ENCODE measurements at places on chromosomes 1 and 21. TPM values are rescaled to one million over a fixed set of nuclear protein-coding genes. Genes with fewer than 3 reads are reported as not detected.

The GPR161 gene
- 69.3 TPM for total RNA-seq

GRCh38 chr1:95650631-95651030 lies 416.6 kb downstream of the RWDD3 start:
- peak; percentile 34 for DNase-seq
- H3K27ac ChIP-seq = peak overlapping the region; percentile 87
- H3K27me3 ChIP-seq = peaks cover 9% of the 10 kb centered on the region
- H3K4me1 ChIP-seq = peaks cover 54% of the 10 kb centered on the region
- H3K4me3 ChIP-seq = peak overlapping the region; percentile 55

DNA sequence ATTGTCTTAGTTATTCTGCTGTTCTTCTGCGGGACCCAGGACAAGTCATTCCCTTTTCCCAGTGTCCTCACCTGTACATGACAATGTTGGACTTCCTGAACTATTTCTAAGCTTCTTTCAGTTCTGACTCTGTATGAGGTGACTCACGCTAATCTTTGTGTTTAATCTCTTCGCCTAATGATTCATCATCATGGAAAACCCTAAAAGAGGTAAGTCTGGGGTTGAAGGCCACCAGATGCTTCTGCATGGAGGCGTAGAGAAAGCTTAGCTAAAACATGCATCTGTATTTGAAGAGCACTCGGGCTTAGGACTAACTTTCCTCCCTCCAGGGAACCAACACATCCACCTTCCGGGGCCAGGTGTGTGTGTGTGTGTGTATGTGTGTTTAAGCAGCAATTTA lies 7.4 kb downstream of the SPRR5 start:
- peaks cover 3% of the 10 kb centered on the region for H3K27me3 ChIP-seq
- DNase-seq = no peak
- no peak overlapping the region for H3K27ac ChIP-seq
- H3K36me3 ChIP-seq = no peaks in the 10 kb centered on the region
- H3K4me1 ChIP-seq = no peaks in the 10 kb centered on the region

DNA sequence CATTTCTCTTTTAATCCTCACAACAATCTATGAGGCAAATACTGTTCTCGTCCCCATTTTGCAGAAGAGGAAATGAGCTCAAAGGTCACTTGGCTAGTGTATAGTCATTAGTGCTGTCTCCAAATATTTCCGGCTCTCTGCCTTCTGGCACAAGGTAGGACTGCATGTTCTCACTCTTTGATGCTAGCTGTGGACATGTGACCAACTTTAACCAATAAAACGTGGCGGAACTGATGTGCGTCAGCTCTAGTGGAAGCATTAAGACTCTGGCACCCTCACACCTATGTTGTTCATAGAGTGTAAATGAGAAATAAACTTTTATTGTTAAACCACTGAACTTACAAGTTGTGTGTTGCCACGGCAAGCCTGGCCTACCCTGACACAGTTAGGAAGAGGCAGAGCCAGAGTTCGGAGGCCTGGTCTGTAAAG lies 5.0 kb upstream of the KIF21B start:
- H3K27ac ChIP-seq = no peak overlapping the region
- no peak overlapping the region for H3K4me3 ChIP-seq
- H3K36me3 ChIP-seq = no peaks in the 10 kb centered on the region
- no peak for DNase-seq

DNA sequence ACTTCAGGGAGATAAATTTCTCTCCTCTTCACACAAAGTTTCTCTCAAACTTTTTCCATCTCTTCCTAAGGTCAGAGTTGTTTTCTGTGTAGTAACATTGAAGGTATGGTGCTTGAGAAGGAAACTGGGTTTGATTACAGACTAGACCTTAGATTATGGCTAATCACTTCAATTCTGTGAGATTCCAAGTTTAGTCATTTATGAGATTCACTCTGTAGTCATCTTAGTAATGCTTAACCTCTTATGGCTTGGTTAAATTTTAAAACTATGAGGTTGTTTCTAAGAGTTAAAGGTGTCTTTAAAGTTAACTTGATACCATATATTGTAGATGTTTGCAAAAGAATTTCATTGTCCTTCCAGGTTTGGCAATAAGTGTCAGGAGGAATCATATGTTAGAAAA lies 1092.2 kb downstream of the KCNT2 start:
- no peak overlapping the region for H3K4me3 ChIP-seq
- no peaks in the 10 kb centered on the region for H3K36me3 ChIP-seq
- no peak for DNase-seq
- no peaks in the 10 kb centered on the region for H3K27me3 ChIP-seq
- no peak overlapping the region for H3K27ac ChIP-seq

DNA sequence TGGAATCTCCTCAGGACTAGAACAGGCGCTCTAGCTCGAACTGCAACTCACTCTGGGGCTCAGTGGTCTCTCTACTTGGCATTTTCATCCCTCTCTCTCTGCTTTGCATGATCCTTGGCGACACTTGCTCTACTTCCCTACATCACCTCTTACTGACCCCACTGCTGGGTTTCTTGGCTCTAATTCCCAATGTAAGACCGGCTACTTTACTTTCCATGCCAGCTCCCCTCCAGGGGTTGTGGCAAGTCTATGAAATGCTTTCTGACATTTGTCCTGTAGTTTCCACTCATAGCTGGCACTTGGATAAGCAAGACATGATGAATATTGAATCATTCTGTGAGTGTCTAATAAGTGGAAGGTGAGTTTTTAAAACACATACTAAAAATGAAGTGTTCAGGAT lies 292.3 kb downstream of the USP25 start:
- no peaks in the 10 kb centered on the region for H3K36me3 ChIP-seq
- H3K27ac ChIP-seq = no peak overlapping the region
- no peak for DNase-seq
- no peaks in the 10 kb centered on the region for H3K4me1 ChIP-seq
- peaks cover 2% of the 10 kb centered on the region for H3K27me3 ChIP-seq

DNA sequence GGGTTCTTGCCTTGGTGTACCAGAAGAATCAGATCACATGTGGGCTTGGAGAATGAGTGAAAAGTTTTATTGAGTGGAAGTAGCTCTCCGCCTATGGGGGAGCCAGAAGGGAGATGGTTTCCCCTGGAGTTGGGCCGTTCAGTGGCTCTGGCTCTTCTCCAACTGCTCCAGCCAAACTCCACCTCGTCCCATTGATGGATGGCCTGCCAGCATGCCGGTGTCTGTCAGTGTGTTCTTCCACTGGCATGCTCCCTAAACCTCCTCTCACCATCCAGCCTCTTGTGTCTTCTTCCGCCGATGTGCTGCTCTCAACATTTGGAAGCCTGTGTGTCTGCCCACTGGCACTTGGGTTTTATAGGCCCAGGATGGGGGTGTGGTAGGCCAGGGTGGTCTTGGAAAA lies 119.4 kb downstream of the MAP3K21 start:
- H3K27ac ChIP-seq = no peak overlapping the region

GRCh38 chr1:56451491-56451890 lies 127.9 kb downstream of the PLPP3 start:
- peaks cover 4% of the 10 kb centered on the region for H3K27me3 ChIP-seq
- no peak overlapping the region for H3K27ac ChIP-seq
- no peak overlapping the region for H3K4me3 ChIP-seq
- H3K36me3 ChIP-seq = no peaks in the 10 kb centered on the region
- no peak for DNase-seq

The MPL gene
- not detected for total RNA-seq

The DYNLT5 gene
- 1.4 TPM for total RNA-seq

The SRSF4 gene
- total RNA-seq = 69.0 TPM

GRCh38 chr1:68174738-68175113 lies 57.6 kb downstream of the WLS start:
- H3K27ac ChIP-seq = no peak overlapping the region
- no peak for DNase-seq
- no peaks in the 10 kb centered on the region for H3K36me3 ChIP-seq
- no peak overlapping the region for H3K4me3 ChIP-seq

DNA sequence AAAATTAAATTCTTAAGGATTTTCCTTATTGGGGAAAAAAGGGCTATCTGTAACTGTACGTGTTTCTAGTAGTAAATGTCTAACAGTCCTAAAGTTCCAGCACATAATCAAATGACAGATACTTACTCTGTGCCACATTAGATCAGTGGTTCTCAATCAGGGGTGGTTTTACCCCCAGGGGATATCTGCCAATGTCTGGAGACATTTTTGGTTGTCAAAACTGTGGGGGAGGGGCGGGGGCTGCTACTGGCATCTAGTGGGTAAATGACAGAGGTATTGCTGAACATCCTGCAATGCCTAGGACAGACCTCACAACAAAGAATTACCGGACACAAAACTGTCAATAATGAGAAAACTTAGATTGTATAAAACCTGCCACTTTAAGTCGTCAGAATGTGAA lies 33.4 kb upstream of the PTPRC start:
- no peak overlapping the region for H3K27ac ChIP-seq
- peaks cover 2% of the 10 kb centered on the region for H3K4me1 ChIP-seq
- H3K4me3 ChIP-seq = no peak overlapping the region
- H3K27me3 ChIP-seq = no peaks in the 10 kb centered on the region
- no peak for DNase-seq
- no peaks in the 10 kb centered on the region for H3K36me3 ChIP-seq

The CD1D gene
- 0.25 TPM for total RNA-seq

The GPR37L1 gene
- not detected for total RNA-seq

- H3K4me3 ChIP-seq = no peak overlapping the region
- peaks cover 5% of the 10 kb centered on the region for H3K4me1 ChIP-seq
- no peak overlapping the region for H3K27ac ChIP-seq
- DNase-seq = peak; percentile 36
Measured at GRCh38 chr1:205711105-205712048, 31.1 kb upstream of the SLC45A3 start.

The NTRK1 gene
- 296 TPM for total RNA-seq

- no peak overlapping the region for H3K27ac ChIP-seq
- H3K27me3 ChIP-seq = peaks cover 3% of the 10 kb centered on the region
- no peaks in the 10 kb centered on the region for H3K36me3 ChIP-seq
- no peak overlapping the region for H3K4me3 ChIP-seq
Measured at GRCh38 chr21:38301321-38302214, 44.8 kb downstream of the KCNJ15 start.

The FABP3 gene
- 148 TPM for total RNA-seq

- no peaks in the 10 kb centered on the region for H3K36me3 ChIP-seq
- DNase-seq = no peak
- peaks cover 43% of the 10 kb centered on the region for H3K4me1 ChIP-seq
- peak overlapping the region; percentile 59 for H3K27ac ChIP-seq
- peaks cover 9% of the 10 kb centered on the region for H3K27me3 ChIP-seq
- H3K4me3 ChIP-seq = peak overlapping the region; percentile 85
Measured at GRCh38 chr1:167720965-167721616, 691 bp upstream of the MPZL1 start.

The KIAA0319L gene
- total RNA-seq = 74.7 TPM

- H3K4me1 ChIP-seq = peaks cover 7% of the 10 kb centered on the region
- no peaks in the 10 kb centered on the region for H3K36me3 ChIP-seq
- H3K27me3 ChIP-seq = no peaks in the 10 kb centered on the region
- no peak overlapping the region for H3K27ac ChIP-seq
Measured at GRCh38 chr1:231706934-231707333, 80.3 kb downstream of the DISC1 start.

GRCh38 chr1:25566176-25566729 lies 22.8 kb downstream of the LDLRAP1 start:
- peaks cover 30% of the 10 kb centered on the region for H3K4me1 ChIP-seq
- no peak for DNase-seq
- no peaks in the 10 kb centered on the region for H3K36me3 ChIP-seq

The FLG2 gene
- not detected for total RNA-seq

DNA sequence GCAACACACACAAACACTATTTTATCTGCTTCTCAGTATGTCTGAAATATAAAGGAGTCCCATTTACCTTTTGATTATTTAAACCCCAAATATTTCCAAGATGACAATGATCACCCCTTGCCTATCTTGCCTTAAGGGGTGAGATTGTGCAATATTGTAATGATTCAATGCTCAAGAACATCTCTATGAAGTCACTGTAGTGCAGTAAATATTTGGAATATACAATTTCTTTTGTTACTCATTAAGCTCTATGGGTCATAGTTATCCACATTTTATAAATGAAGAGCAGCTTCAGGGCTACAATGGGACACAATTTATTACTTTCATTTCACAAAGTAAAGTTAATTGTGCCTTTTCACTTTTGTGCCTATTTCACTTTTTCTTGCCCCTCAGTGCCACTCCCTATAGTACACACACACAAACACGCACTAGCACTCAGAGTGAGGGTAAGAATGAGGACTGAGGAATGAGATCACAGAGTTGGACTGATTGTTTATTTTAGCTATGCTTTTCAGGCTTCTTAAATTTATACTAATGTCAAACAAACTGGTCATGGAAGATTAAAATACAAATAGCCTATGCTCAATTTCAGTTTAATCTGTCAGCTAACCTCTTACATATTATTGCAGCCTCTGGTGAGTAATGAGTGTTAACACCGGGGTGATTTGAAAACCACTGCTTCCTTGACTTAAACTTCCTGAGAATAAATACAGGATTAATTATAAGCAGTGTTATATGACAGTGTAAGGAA lies 521.0 kb upstream of the B3GALT2 start:
- no peak overlapping the region for H3K4me3 ChIP-seq
- H3K27me3 ChIP-seq = no peaks in the 10 kb centered on the region
- no peaks in the 10 kb centered on the region for H3K36me3 ChIP-seq
- DNase-seq = no peak
- H3K27ac ChIP-seq = no peak overlapping the region

DNA sequence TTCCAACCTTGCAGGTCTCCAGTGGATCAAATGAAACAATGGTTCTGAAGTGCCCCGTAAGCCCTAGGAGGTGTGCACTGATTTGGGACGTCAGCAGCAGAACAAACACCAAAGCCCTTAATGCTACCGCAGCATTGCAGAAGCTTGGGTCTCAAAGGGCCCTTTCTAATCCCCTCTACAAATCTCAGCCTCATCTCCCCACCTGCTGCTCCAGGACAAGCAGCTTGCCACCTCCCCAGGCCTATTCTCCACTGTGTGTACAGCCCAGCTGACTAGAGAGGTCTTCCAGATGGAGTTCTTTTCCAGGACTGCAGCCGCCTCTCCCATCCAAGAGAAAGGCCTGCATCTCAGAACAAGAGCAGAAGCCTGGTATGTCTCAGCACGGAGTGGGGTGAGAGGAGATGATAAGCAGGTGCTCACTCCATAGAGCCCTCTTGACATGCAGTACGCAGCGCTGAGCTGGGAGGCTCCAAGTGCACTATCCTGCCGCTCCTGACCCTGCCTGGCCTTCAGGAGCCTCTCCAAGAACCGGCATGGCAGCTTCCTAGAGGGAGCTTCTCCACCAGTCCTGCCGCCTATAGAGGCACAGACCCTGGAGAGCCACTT lies 46.3 kb downstream of the MRPL37 start:
- peaks cover 38% of the 10 kb centered on the region for H3K4me1 ChIP-seq
- H3K36me3 ChIP-seq = peaks cover 12% of the 10 kb centered on the region

GRCh38 chr1:223006371-223006770 lies 136.7 kb downstream of the TLR5 start:
- H3K27ac ChIP-seq = no peak overlapping the region
- no peak for DNase-seq
- peaks cover 2% of the 10 kb centered on the region for H3K4me1 ChIP-seq
- peaks cover 4% of the 10 kb centered on the region for H3K36me3 ChIP-seq

GRCh38 chr1:198220428-198220827 lies 63.6 kb downstream of the NEK7 start:
- no peak for DNase-seq
- no peaks in the 10 kb centered on the region for H3K27me3 ChIP-seq
- peaks cover 4% of the 10 kb centered on the region for H3K4me1 ChIP-seq
- H3K4me3 ChIP-seq = no peak overlapping the region

The AGMAT gene
- total RNA-seq = 0.22 TPM

GRCh38 chr21:36860736-36861594 lies 105.5 kb downstream of the HLCS start:
- H3K27me3 ChIP-seq = no peaks in the 10 kb centered on the region
- H3K27ac ChIP-seq = no peak overlapping the region
- H3K4me3 ChIP-seq = no peak overlapping the region
- peaks cover 12% of the 10 kb centered on the region for H3K4me1 ChIP-seq
- no peak for DNase-seq

- no peak for DNase-seq
- H3K4me3 ChIP-seq = no peak overlapping the region
- no peak overlapping the region for H3K27ac ChIP-seq
- H3K36me3 ChIP-seq = no peaks in the 10 kb centered on the region
- H3K27me3 ChIP-seq = peaks cover 13% of the 10 kb centered on the region
Measured at GRCh38 chr1:201020040-201020591, 3.4 kb downstream of the KIF21B start.

The RIPK4 gene
- total RNA-seq = 2.9 TPM

Data from glutamatergic neuron (in vitro differentiated cells).